ENCODE measurements at places on chromosomes 7 and 10. TPM values are rescaled to one million over a fixed set of nuclear protein-coding genes. Genes with fewer than 3 reads are reported as not detected.

Gene CYP3A4
- not detected for total RNA-seq

Gene PRR15
- total RNA-seq = under 0.01 TPM

Gene C10orf62
- total RNA-seq = not detected

Gene GJD4
- not detected for total RNA-seq

Gene PANK1
- total RNA-seq = 2.4 TPM

Gene VWA2
- not detected for total RNA-seq

Gene COL17A1
- total RNA-seq = under 0.01 TPM

Gene RBP3
- total RNA-seq = not detected

Gene CAV2
- 88.0 TPM for total RNA-seq

Gene CDC14C
- total RNA-seq = under 0.01 TPM

Gene APBB1IP
- total RNA-seq = 0.11 TPM

Gene ANKRD7
- total RNA-seq = 0.22 TPM

Gene HERC4
- 48.4 TPM for total RNA-seq

Gene TUBB8
- 0.11 TPM for total RNA-seq

Gene SFTPA2
- total RNA-seq = not detected

Gene TMEM139
- total RNA-seq = not detected

Gene OR13A1
- not detected for total RNA-seq

Gene HOXA7
- 2.5 TPM for total RNA-seq

Gene TMEM213
- total RNA-seq = not detected

Gene FAS
- 7.4 TPM for total RNA-seq

Gene AGBL3
- total RNA-seq = 1.4 TPM

Gene MRC1
- 201 TPM for total RNA-seq

Gene GSTO2
- total RNA-seq = 1.0 TPM

Gene PIK3AP1
- total RNA-seq = 0.09 TPM

Gene DYDC2
- total RNA-seq = not detected

Gene NANOS1
- total RNA-seq = 0.43 TPM

Gene HOXA10
- total RNA-seq = 1.8 TPM

Gene NDUFB2
- 142 TPM for total RNA-seq

Gene ADAMTS14
- total RNA-seq = 0.11 TPM

Gene ACTR3C
- total RNA-seq = 1.7 TPM

Gene TCAF2
- 3.8 TPM for total RNA-seq

Gene ARHGEF35
- total RNA-seq = under 0.01 TPM

Gene TMEM26
- total RNA-seq = 0.09 TPM

Gene UMAD1
- total RNA-seq = 7.4 TPM

Gene SYT15B
- 1.2 TPM for total RNA-seq

Gene CAMK2B
- total RNA-seq = not detected

Gene PRSS37
- not detected for total RNA-seq

Gene AKR1C1
- 55.6 TPM for total RNA-seq

Gene SPDYE8
- not detected for total RNA-seq

Gene AIFM2
- 0.87 TPM for total RNA-seq

Gene GPR141
- not detected for total RNA-seq

Gene SLC13A4
- not detected for total RNA-seq

Gene SAP25
- total RNA-seq = not detected

Gene LRRD1
- total RNA-seq = not detected

Gene SPDYE9
- not detected for total RNA-seq

Gene PYROXD2
- total RNA-seq = 4.9 TPM

Gene CALHM1
- not detected for total RNA-seq

Gene ATRNL1
- 1.4 TPM for total RNA-seq

Gene GIMAP5
- total RNA-seq = 420 TPM

Measured in dermis lymphatic vessel endothelial cell (primary cell).